ENCODE measurements at places on chromosomes 16 and 17. TPM values are rescaled to one million over a fixed set of nuclear protein-coding genes. Genes with fewer than 3 reads are reported as not detected.

Gene CCL1
- not detected for total RNA-seq

Gene RBFOX1
- total RNA-seq, result not detected

Gene KCNH6
- not detected for total RNA-seq

Gene SLC25A39
- 76.4 TPM for total RNA-seq

Gene C16orf92
- total RNA-seq, result not detected

Gene TNFRSF13B
- not detected for total RNA-seq

Gene CRISPLD2
- 200 TPM for total RNA-seq

Gene SRL
- 0.16 TPM for total RNA-seq

Gene MED31
- 4.6 TPM for total RNA-seq

Gene CMTM4
- 29.4 TPM for total RNA-seq

Gene CACNB1
- total RNA-seq, result 14.0 TPM

Gene AXIN2
- total RNA-seq, result 34.4 TPM

Gene MMP25
- total RNA-seq, result 0.12 TPM

Gene PTGES3L
- total RNA-seq, result not detected

Gene RABEP2
- 28.1 TPM for total RNA-seq

Gene NPIPB6
- total RNA-seq, result not detected

Gene CDIPT
- total RNA-seq, result 112 TPM

Gene PLA2G10
- not detected for total RNA-seq

Gene OR3A3
- total RNA-seq, result not detected

Gene KRTAP2-1
- total RNA-seq, result not detected

Gene HLF
- total RNA-seq, result 1.3 TPM

Gene ADAD2
- not detected for total RNA-seq

Gene MTSS2
- total RNA-seq, result 278 TPM

Gene CACNA1H
- under 0.01 TPM for total RNA-seq

Gene CRYBA1
- 0.97 TPM for total RNA-seq

Gene ARHGAP23
- 93.3 TPM for total RNA-seq

Gene THUMPD1
- 61.5 TPM for total RNA-seq

Gene FOXN1
- total RNA-seq, result not detected

Gene TBC1D3G
- total RNA-seq, result not detected

Gene KRTAP4-1
- total RNA-seq, result not detected

Gene TBC1D3C
- total RNA-seq, result not detected

Gene G6PC1
- total RNA-seq, result not detected

Gene TNS4
- total RNA-seq, result 0.24 TPM

Gene SLX4
- total RNA-seq, result 7.1 TPM

Gene TP53TG3
- not detected for total RNA-seq

Gene HS3ST3B1
- total RNA-seq, result 93.6 TPM
